GM23338 (cell line): ENCODE measurements at places on chromosomes 3 and 15. TPM values are rescaled to one million over a fixed set of nuclear protein-coding genes. Genes with fewer than 3 reads are reported as not detected.
A peak's percentile ranks its signal among the peaks of the same experiment; 100 is the strongest.

- no peak for DNase-seq
- H3K4me1 ChIP-seq: peaks cover 24% of the 10 kb centered on the region
- H3K36me3 ChIP-seq: no peaks in the 10 kb centered on the region
- no peak overlapping the region; the same call in 1 of the 2 replicates for H3K27ac ChIP-seq
Observed at GRCh38 chr15:89090791-89091626, 2.8 kb downstream of the ABHD2 start.

DNA sequence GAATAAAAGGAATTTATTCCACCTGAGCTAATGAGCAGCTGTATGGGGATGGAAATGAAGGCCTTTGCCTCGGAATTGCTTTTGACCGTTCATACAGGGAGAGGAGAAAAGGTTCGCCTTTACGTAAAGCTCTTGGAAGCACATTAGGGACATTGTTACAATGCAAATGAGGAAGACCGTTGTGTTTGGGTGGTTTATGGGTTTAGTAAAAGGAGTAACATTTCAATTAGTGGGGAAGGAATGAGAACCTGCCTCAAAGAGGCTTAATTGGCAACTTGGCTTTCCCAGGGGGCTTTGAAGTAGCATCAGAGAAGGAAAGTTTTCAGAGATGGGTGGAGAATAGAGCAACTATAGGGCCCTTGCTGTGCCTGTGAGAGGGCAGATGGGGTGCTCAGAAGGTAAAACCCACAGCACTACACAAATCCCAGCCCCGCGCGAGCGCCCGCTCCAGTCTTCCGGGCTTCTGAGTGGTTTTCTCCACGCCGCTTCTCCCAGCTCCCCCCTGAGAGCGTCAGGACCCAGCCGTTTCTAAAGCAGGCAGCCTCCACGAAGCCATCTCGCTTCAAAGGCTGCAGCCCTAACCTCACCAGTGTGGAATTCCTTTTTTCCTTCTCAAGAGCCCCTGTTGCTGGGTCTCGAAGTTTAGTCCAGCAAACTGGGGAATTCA, 192.0 kb upstream of the HES1 start:
- H3K27ac ChIP-seq: peak overlapping the region; percentile 6; the same call in 1 of the 2 replicates
- H3K27me3 ChIP-seq: peaks cover 28% of the 10 kb centered on the region
- H3K4me1 ChIP-seq: peaks cover 56% of the 10 kb centered on the region
- H3K36me3 ChIP-seq: no peaks in the 10 kb centered on the region

- no peak for DNase-seq
- H3K4me3 ChIP-seq: no peak overlapping the region
- H3K36me3 ChIP-seq: no peaks in the 10 kb centered on the region
- no peak overlapping the region for H3K27ac ChIP-seq
- H3K4me1 ChIP-seq: no peaks in the 10 kb centered on the region; the same call in 1 of the 2 replicates
- peaks cover 29% of the 10 kb centered on the region for H3K27me3 ChIP-seq
Observed at GRCh38 chr3:46690798-46691197, 2.7 kb downstream of the ALS2CL start.

Gene ROPN1
- total RNA-seq: 0.27 TPM in 1 of 2 replicates, not detected in the other

- no peak overlapping the region for H3K27ac ChIP-seq
- no peak overlapping the region for H3K4me3 ChIP-seq
- no peak for DNase-seq
- H3K36me3 ChIP-seq: no peaks in the 10 kb centered on the region
Observed at GRCh38 chr15:91891788-91892345, 38.4 kb downstream of the SLCO3A1 start.

DNA sequence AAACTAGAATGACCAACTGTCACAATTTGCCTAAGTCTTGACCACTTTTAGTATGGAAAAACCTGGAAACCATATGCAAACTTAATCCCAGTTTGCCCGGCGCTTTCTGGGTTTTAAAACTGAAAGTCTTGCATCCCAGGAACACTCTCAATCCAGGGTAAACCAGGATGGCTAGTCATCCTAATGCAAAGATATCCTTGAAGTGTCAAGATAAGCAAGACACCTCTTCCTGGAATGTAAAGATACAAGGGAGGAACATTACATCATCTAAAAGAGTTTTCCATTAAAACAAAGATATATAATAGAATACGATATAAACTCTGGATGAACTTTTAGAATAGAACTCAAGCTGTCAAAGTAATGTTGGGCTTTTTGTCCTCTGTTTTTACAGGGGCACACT, 188.5 kb downstream of the MAGI1 start:
- no peak for DNase-seq
- H3K4me3 ChIP-seq: no peak overlapping the region
- H3K36me3 ChIP-seq: no peaks in the 10 kb centered on the region
- no peak overlapping the region for H3K27ac ChIP-seq
- H3K27me3 ChIP-seq: no peaks in the 10 kb centered on the region

Gene KAT2B
- 1.7 and 4.4 TPM in 2 replicates for total RNA-seq

DNA sequence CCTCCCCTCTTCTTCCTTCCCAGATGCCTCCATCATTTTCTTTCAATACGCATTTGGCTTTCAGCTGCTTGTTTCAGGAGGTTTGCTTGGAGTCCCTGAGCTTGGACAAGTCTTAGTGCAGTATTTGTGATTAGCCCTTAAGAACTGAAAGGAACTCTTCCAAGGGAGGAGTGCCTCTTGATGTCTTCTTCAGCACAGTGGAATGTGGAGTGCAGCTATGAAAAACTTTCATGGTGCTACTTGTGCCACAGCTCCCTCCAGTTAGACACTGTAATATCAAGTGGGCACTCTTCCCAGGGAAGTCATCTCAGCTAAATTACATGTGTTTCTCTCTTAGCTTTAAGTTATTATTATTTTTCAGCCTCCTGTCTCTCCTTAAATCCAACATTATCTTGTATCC, 173.1 kb downstream of the NECTIN3 start:
- H3K36me3 ChIP-seq: no peaks in the 10 kb centered on the region
- no peak overlapping the region for H3K4me3 ChIP-seq
- no peak overlapping the region for H3K27ac ChIP-seq
- H3K4me1 ChIP-seq: no peaks in the 10 kb centered on the region
- no peak for DNase-seq

- no peak overlapping the region for H3K4me3 ChIP-seq
- H3K4me1 ChIP-seq: 0 out of 2 replicates have a peak, but pooled peaks cover 3% of the 10 kb centered on the region
- H3K36me3 ChIP-seq: no peaks in the 10 kb centered on the region
- no peak overlapping the region for H3K27ac ChIP-seq
- no peak for DNase-seq
- H3K27me3 ChIP-seq: no peaks in the 10 kb centered on the region
Observed at GRCh38 chr15:98369081-98369716, 279.1 kb upstream of the IGF1R start.

DNA sequence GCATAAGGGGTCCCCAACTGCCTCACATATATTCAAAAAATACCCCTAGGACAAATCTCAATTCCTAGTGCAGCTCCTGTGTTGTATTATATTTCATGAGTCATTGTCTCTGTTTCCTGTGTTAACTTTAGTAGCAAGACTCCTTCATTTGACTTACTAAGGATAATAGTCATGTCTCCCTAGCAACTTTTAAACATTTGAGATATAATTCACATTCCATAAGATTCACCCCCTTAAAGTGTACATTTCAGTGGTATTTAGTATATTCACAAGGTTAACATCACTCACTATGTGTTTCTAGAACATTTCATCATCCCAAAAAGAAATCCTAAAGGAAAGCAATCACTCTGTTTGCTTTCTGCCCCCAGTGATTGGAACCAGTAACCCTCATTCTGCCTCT, 121.3 kb upstream of the WNT7A start:
- H3K36me3 ChIP-seq: no peaks in the 10 kb centered on the region
- no peak overlapping the region for H3K4me3 ChIP-seq

Gene ZNF35
- 20.9 and 26.2 TPM in 2 replicates for total RNA-seq

DNA sequence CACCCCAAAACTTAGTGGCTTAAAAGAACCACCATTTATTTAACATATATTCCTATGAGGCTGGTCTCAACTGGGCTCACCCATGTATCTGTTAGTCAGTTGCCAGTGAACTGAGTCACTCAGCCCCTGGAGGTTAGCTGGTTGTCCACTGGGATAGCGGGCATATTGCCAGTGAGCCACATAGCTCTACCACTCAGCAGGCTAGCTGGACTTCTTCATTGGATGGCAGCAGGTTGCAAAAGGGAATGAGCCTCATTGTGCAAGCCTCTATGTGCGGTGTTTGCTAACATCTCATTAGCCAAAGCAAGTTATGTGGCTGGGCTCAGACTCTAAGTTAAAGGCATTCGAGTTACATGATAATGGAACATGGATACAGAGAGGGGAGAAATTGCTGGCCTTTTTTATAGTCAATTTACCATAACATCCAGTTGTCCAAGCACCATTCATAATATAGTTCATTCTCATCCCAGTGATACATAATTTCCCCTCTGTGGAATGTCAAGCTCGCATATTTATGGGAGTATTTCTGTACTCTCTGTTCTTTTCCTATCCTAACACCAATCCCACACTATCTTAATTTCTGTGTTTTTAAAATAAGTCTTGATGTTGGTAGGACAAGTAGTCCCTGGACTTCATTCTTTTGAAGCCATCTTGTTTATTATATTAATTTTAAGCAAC, 8.7 kb downstream of the BTD start:
- no peaks in the 10 kb centered on the region for H3K36me3 ChIP-seq
- H3K27me3 ChIP-seq: no peaks in the 10 kb centered on the region
- H3K4me1 ChIP-seq: peaks cover 12% of the 10 kb centered on the region
- DNase-seq: no peak

- no peak overlapping the region for H3K27ac ChIP-seq
- H3K27me3 ChIP-seq: no peaks in the 10 kb centered on the region
- 0 out of 2 replicates have a peak, but pooled peaks cover 5% of the 10 kb centered on the region for H3K4me1 ChIP-seq
- H3K36me3 ChIP-seq: no peaks in the 10 kb centered on the region
- no peak for DNase-seq
Observed at GRCh38 chr15:28079313-28079969, 19.7 kb downstream of the OCA2 start.

- H3K36me3 ChIP-seq: no peaks in the 10 kb centered on the region
- H3K4me3 ChIP-seq: no peak overlapping the region
- H3K4me1 ChIP-seq: no peaks in the 10 kb centered on the region
Observed at GRCh38 chr15:69794645-69795469, 302.9 kb downstream of the TLE3 start.

Gene PLCL2
- 9.2 and 9.7 TPM in 2 replicates for total RNA-seq

Gene FGD5
- total RNA-seq: 12.2 and 19.0 TPM in 2 replicates

DNA sequence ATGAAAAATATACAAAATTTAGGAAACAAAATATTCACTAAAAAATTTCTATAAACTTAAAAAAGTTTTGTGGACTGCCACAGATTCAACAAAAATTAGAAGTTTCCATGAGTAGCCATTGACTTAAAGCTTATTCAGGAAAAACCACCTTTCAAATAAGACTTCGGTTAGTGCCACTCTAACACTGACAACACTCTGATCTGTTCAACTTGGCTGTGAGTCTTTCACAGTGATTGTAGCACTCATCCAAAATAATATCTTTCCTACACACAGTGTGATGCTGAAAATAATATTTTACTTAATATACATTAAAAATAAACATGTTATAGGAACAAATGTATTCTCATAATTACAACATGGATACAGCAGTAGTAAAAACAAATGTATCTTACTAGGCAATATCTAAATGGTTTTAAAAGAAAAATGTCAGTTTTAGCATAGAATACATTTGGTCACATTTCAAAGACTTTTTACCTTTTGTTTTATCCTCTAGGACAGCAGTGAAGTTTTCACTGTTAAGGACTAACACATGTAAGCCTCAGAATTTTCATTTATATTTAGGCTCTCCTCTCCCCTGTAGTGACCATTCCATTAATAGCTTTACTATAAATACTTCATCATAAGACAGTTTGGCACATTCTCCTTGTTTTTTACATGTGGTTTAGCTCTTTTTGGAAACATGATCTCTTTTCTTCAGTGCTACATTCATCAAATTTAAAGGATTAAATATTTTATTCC, at the start of gene ASB14:
TSS of gene ASB14 (minus strand) at position 527 of the 738 bp plus-strand sequence. CDS start 652 bp downstream, outside the sequence.
- no peaks in the 10 kb centered on the region for H3K36me3 ChIP-seq
- H3K4me1 ChIP-seq: no peaks in the 10 kb centered on the region
- H3K4me3 ChIP-seq: no peak within 1 kb of the TSS
- DNase-seq: no peak
- H3K27ac ChIP-seq: no peak within 1 kb of the TSS
- no peaks in the 10 kb centered on the region for H3K27me3 ChIP-seq

- H3K4me1 ChIP-seq: no peaks in the 10 kb centered on the region
- H3K27ac ChIP-seq: no peak overlapping the region
- H3K4me3 ChIP-seq: no peak overlapping the region
- no peak for DNase-seq
- H3K36me3 ChIP-seq: no peaks in the 10 kb centered on the region
Observed at GRCh38 chr15:71754660-71755059, 55.7 kb upstream of the NR2E3 start.

- no peaks in the 10 kb centered on the region for H3K27me3 ChIP-seq
- H3K4me3 ChIP-seq: no peak overlapping the region
- DNase-seq: no peak
- H3K27ac ChIP-seq: no peak overlapping the region
- no peaks in the 10 kb centered on the region; the same call in 1 of the 2 replicates for H3K4me1 ChIP-seq
- H3K36me3 ChIP-seq: no peaks in the 10 kb centered on the region
Observed at GRCh38 chr15:51356983-51357382, 15.5 kb downstream of the GLDN start.

- H3K36me3 ChIP-seq: no peaks in the 10 kb centered on the region
- 0 out of 2 replicates have a peak, but pooled peaks cover 6% of the 10 kb centered on the region for H3K27me3 ChIP-seq
- no peak overlapping the region for H3K27ac ChIP-seq
- no peak overlapping the region for H3K4me3 ChIP-seq
Observed at GRCh38 chr15:74312445-74313007, 54.9 kb downstream of the CYP11A1 start.

DNA sequence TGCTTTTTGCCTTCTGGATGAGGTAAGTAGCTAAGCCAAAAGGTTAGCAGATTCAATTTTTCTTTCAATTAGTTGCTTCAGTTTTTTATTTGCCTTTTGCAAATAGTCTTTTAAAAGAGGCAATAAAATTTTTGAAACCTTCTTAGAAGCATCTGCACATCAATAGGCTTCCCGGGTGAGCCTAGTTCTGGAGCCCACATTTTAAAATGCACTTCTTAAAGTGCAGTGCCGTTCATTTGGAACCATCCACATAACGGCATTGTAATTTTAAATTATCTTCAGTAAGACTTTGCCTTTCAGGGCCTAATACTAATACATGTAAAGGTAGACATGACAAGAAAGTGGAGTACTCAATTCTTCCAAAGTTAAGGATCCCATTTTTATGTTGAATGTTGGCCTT, 269.2 kb downstream of the THSD4 start:
- no peaks in the 10 kb centered on the region for H3K27me3 ChIP-seq
- no peak overlapping the region for H3K27ac ChIP-seq
- no peak overlapping the region for H3K4me3 ChIP-seq
- H3K4me1 ChIP-seq: peaks cover 47% of the 10 kb centered on the region

GRCh38 chr15:38129531-38130204, 123.0 kb upstream of the SPRED1 start:
- no peaks in the 10 kb centered on the region for H3K4me1 ChIP-seq
- H3K4me3 ChIP-seq: no peak overlapping the region
- H3K27me3 ChIP-seq: no peaks in the 10 kb centered on the region
- DNase-seq: no peak

DNA sequence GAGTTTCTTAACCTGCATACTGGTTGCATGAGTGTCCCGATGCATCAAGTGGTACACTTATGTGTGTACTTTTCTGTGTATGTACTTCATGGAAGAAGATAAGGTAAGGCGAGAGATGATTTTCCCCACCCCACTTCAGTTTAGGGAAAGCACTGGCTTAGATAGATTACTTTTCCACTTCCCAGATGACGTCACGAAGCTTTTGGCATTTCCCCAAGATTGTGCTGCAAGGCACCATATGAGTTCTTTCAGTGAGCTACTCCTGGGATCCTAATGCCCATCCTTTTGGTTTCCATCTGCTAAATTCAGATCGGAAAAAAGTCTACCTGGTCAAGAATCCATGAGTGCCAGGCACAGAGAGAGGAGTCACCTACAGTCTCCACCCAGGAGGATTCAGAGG, 4.5 kb downstream of the IL17RB start:
- no peak overlapping the region for H3K4me3 ChIP-seq
- no peaks in the 10 kb centered on the region for H3K36me3 ChIP-seq
- H3K4me1 ChIP-seq: no peaks in the 10 kb centered on the region
- DNase-seq: no peak
- no peak overlapping the region for H3K27ac ChIP-seq

Gene RAD51
- total RNA-seq: 19.4 and 20.3 TPM in 2 replicates
